Stimulated activated CD4-positive, alpha-beta T cell treated with anti-CD3 and anti-CD28 coated beads, Interleukin-15, amount 100 ng/mL, for 1 hour (primary cell): ENCODE measurements at places on chromosomes 12 and 14.

DNA sequence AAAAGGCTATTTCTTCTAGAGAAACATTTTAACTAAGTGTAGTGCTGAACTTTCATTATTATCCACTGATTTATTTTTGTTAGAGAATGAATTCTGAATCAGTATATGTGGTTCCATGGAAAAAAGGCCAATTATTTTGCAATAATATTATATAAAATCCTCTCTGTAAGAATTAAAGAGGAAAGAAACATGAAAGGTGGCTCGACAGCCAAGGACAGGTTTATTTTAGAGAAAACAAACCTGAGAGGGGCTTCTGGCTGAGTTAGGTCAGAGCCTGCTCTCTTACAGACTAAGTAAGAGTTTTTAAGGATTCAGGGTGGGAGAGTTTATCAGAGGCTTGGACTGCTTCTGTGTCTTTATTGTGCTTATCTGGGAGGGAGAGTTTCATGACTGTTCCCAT, 46.7 kb upstream of the GUCY2C start:
- no peak for DNase-seq

DNA sequence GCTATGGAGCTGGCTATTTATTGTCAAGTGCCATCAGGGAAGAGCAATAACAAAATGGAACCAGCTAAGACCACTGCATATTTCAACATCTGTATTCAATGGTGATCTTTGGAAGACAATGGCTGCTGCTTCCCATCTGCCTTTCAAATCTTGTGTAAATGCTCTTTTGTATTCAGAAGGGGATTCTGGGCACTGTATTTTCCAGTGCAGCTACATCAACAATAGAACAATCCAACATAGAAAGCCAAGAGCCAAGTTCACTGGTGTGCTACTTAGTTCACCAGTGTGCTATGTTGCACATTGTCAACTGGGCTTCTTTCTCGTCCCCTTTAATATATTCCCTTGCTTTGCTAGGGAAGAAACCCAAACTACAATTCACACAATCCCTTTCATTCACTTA, 128.8 kb upstream of the OR4E1 start:
- DNase-seq, result no peak

GRCh38 chr14:104320611-104321086, 182.3 kb downstream of the KIF26A start:
- DNase-seq, result no peak

DNA sequence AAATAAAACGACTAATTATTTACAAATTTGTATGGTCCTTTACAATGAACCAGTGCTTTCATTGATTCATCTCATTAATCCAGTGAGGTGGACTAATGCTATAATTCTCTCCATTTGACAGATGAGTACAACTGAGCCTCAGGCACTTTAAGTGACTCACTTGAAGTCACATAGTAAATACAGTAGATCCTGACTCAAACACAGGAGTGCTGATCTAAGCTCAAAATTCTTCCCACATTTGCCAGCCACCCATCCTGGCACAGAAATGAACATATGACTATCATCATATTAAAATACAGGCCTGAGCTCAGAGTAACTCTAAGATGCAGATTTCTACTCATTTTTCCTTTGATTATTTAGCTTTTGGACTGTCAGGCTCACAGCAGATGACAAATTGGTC, 30.6 kb downstream of the SLC16A7 start:
- DNase-seq, result no peak

GRCh38 chr12:62679608-62680007, 213.0 kb downstream of the MON2 start:
- DNase-seq, result no peak

DNA sequence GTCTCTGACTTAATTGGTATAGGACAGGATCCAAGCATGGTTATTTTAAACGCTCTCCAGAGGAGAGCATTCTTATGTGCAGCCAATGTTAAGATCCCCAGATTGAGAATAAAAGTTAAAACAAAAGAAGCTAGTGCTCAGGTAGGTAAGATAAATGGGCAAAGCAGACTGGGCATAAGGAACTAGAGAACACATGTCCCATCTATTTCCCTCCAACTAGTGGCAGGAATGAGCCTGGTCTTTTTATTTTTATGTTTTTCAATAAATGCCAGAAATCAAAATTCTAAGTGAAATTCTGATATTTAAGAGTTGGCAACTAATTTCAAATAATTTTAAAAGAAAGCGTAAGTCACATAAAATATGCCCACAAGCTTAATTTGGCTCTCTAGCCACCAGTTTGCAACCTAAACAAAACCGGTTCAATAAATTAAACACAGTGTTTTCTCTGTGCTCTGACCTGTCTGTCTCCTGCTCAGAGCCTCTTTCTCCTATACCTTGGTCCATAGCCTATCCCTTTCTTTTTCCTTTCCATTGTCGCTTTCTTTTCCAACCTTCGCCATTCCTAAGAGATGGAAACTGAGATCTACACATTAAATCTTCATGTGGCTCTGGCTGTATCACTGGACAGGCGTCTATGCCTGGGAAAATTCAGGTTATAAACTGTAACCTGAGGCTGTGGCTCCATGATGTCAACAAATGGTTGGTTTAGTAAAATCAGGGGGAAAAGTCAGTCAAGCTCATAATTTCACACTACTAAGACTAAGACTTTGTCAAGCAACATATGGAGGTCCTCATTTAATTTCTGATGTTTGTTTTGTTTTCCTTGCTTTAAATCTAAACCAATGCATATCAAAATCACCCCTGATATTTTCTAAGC, 5.5 kb downstream of the SLC38A1 start:
- DNase-seq, result no peak

DNA sequence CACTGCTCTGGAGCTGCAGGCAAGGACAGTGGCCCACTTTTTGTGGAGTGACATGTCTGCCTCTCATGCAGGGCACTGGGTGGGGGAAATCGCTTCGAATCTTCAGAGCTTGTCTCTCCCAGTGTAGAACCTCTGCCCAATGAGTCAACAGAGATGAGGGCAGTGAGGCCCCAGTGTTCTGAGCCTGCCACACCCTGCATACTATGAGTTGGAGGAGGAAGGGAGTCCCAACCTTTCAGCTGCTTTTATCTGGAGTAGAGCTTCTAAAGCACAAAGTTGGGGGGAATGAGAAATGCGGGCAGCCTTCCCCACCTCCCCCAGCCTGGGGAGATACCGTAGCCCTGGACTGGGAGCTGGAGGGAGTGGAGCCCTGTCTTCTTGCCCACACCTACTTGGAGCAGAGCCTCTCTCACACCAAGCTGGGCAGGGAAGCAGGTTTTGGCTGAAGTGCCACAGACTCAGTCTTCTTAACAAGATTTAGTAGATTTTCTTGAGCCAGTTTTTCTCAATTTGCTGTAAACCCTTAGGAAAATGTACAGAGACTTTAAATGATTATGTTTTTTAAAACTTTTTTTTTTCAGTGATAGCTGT, 159.1 kb downstream of the ADGRD1 start:
- no peak for DNase-seq

DNA sequence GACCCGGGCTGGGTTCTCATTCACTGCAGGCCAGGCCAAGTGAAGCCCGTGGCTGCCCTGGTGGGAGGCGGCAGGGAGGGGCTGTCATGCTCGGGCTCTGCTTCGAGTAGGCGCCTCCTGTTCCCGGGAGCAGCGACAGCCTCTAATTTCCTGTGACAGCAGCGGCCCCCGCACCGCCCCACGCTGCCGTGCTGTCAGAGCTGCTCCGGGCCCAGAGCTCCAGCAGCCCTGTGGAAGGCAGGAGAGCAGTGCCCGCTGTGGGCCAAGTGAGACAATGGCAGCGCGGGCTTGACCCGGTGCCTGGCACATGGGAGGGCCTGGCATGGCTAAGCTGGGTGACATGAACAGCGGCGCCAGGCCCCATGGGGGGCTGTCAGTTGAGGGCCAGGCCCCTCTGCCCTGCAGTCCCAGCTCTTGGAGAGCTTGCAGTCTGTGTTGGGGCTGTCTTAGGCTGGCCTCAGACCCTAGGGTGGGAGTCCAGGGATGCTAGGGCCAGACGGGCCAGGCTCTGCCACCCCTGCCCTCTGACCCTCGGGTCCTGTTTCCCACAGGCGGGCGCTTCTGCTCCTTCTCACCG, 5.1 kb downstream of the TRMT61A start:
- no peak for DNase-seq

GRCh38 chr12:49655595-49656236, 32.4 kb downstream of the PRPF40B start:
- no peak for DNase-seq

DNA sequence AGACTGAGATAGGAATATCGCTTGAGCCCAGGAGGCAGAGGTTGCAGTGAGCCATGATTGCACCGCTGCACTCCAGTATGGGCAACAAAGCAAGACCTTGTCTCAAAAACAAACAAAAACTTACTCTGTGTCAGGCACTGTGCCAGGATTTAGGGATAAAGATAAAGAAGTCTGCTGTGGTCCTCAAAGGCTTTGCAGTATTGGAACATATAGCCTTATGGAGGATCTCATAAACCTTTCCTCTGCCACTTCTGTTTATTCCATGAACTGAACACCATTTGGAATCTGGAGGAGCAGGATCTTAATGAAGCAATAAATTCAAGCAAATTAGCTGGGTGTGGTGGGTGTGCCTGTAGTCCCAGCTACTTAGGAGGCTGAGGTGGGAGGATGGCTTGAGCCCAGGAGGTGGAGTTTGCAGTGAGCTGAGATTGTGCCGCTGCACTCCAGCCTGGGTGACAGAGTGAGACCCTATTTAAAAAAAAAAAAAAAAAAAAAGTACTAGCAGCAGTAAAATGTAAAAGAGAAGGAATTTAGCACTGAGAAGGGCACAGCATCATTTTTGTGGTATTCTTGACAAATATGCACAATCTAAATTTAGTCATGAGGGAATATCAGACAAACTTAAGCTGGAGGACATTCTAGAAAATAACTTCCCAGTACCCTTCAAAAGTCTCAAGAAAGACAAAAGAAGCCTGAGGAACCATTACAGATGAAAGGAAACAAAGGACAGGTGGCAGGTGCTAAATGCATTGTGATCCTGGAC, 27.1 kb downstream of the BMAL2 start:
- DNase-seq, result no peak

DNA sequence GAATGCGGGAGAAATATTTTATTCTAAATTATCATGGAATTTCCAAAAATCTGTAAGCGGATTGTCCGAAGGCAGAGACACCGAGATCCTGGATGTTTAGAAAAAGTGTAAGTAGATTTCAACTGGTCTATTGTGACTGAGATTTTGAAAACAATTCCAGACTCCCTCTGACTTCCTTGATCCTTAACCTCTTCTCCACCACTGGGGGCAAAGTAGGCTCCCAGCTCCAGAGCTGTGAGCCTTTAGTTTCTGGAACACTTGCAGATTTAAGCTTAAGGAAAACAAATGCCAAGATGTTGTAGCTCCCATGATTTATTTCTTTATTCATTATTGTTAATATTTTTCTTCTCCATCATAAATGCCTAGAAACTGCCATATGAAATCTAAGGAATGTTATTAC, 1320.5 kb upstream of the SEL1L start:
- DNase-seq, result no peak

DNA sequence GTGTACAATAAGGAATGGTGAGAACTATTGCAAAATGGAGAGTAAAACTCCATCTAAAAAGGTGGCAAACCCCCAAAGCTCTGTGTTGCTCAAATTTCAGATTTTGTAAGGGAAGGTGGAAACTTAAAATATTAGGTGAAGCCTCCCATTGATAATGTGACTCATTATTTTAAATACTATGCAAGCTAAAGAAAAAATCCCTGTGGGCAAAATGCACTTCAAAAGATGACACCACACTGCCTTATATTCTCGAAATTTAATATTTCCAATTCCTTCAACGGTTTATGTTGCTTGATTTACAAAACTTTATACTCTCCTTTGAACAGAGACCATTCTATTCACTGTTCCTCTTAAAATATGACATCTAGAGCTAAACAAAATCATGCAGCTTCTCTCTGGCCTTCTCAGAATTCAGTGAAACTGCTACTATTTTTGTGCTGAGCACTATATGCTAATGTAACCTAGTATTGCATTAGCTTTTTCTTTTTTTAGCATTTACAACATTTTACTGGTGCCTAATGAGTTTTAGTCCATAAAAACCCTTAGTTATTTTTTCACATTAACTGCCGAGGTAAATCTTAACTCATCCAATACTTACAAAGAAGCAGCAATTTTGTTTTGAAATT, 297.7 kb downstream of the SYT1 start:
- DNase-seq, result no peak

- no peak for DNase-seq
Measured at GRCh38 chr14:93431036-93431670, 414 bp downstream of the UNC79 start.

- no peak for DNase-seq
Measured at GRCh38 chr14:63892265-63892664, 39.5 kb downstream of the SYNE2 start.

DNA sequence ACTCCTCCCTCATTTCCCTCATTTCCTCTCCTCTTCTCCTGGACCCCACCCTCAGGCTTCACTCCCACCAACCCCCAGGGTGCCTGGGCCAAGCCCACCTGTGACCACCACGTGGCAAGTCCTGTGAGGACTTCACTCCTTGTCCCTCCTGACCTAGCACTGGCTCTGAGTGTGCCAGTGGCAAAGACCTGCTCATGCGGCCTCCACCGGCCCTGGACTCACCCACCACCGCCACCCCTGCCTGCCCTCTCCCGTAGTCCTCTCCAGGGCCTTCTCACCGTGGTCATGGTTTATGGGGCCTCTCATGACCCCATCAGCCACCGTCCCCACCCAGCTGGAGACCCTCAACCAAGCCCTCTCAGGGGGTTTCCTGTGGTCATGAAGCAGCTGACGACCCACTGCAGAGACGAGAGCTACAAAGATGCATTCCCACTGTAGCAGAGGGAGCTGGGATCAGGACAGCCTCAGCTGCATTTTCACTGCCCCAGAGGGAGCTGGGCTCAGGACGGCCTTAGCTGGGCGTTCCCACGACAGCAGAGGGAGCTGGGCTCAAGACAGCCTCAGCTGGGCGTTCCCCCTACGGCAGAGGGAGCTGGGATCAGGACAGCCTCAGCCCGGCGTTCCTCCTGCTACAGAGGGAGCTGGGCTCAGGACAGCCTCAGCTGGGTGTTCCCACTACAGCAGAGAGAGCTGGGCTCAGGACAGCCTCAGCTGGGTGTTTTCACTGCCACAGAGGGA, 3.2 kb upstream of the C14orf180 start:
- DNase-seq, result no peak

DNA sequence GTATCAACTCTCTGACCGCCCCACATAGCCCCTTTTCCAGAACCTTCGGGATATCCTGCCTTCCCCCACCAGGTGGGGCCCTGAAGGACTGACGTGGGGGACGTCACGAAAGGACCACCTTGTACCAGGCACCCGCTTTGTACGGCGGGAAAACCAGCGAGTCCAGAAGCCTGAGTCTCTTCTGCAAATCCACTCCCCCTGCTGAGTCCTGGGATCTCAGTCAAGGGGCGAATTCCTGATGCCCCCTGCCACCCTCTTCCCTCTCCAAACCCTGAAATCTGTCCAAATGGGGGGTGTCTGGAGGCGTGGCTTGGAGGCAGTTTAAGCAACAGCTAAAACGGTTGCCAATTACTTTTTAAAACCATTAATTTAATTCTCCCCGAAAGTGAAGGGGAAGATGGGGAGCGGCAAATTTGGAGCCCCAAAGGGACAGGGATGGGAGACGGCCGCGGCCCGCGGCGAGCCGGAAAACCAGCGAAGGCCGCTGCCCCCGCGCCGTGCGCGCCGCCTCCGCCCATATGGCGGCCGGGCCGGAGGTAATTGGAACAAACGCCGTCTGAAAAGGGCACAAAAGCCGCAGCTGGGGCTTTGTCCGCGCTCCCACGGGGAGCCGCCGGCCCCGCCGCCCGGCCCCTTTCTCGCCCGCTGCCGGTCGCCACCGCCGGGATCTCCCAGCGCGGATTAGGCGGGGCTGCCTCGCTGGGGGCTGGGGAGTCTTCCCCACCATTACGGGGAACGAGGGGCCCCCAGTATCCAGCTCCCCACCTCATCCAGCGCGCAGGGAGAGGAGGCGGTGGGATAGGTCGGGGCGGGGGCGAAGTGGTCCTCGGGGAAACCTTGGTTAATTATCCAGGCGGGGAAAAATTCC, 6.6 kb downstream of the LHX5 start:
- DNase-seq, result no peak

GRCh38 chr14:72986857-72987256, 40.0 kb downstream of the ZFYVE1 start:
- no peak for DNase-seq
